ENCODE measurements at places on chromosomes 6 and 20.

- peak overlapping the region; percentile 76 for H3K4me3 ChIP-seq
- no peak for DNase-seq
- H3K36me3 ChIP-seq: no peaks in the 10 kb centered on the region
- no peaks in the 10 kb centered on the region for H3K27me3 ChIP-seq
These were observed 8.5 kb downstream of the TFEB start for GRCh38 chr6:41726876-41727275.

DNA sequence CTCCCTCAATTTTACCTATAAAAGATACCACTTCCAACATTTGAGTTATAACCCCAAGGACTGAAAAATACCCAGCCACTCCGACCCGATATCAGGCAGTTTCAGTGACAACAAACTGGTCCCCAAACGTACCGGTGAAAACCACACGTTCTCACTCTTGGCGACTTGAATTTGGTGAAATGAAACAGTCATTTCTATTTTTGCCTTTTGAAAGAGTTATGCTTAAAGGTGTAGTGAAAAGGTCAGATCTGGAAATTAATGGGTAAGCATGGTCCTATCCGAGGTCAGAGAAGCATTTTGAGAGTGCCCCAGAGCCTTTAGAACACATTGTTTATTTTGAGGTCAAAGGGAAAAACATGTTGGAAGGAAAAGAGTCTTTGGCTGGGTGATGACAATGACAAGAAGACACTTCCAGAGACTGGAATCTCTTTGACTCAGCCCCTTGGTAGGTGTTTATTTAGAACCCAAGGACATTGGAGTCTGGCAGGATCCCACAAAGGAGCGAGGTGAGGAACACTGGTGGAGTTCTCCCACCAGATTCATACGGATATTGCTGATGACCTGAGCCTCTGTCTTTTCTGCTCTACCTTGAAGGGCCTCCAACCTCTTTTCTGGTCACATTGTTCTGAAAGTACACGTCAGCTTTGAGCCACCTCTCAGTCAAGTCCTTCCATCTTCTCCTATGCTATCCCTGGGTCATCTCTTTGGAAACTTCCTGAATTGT, 235.0 kb downstream of the GMPR start:
- peaks cover 6% of the 10 kb centered on the region for H3K36me3 ChIP-seq
- no peak for DNase-seq
- peak overlapping the region; percentile 72 for H3K4me3 ChIP-seq
- peak overlapping the region; percentile 95 for H3K27ac ChIP-seq
- peaks cover 41% of the 10 kb centered on the region for H3K4me1 ChIP-seq
- H3K27me3 ChIP-seq: no peaks in the 10 kb centered on the region

DNA sequence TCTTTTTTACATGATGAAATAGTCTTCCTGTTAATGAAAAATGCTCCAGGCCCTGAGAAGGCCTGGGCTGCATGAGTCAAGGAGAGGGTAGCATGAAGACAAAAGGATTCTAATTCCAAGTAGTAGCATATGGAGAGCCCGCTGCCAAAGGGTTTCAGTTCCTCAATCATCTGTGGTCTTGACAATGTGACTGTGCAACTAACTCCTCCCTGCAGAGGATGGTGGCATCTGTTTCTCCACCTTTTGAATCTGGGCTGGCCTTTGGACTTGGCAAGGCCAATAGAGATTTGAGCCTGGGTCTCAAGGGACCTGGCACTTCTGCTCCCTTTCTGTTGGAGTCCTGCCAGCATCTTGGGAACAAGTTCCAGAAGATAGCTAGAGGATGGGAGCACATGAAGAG, 35.1 kb upstream of the ANKEF1 start:
- no peaks in the 10 kb centered on the region for H3K4me1 ChIP-seq
- H3K4me3 ChIP-seq: no peak overlapping the region
- no peaks in the 10 kb centered on the region for H3K27me3 ChIP-seq
- no peaks in the 10 kb centered on the region for H3K36me3 ChIP-seq

GRCh38 chr20:43528258-43528875, 20.9 kb downstream of the L3MBTL1 start:
- H3K4me3 ChIP-seq: no peak overlapping the region
- H3K27me3 ChIP-seq: peaks cover 13% of the 10 kb centered on the region
- DNase-seq: no peak
- peaks cover 3% of the 10 kb centered on the region for H3K4me1 ChIP-seq
- H3K36me3 ChIP-seq: peaks cover 8% of the 10 kb centered on the region

GRCh38 chr20:60236613-60237012, 278.4 kb downstream of the CDH26 start:
- no peaks in the 10 kb centered on the region for H3K36me3 ChIP-seq
- H3K4me3 ChIP-seq: no peak overlapping the region
- no peak for DNase-seq
- H3K4me1 ChIP-seq: peaks cover 2% of the 10 kb centered on the region
- no peak overlapping the region for H3K27ac ChIP-seq

GRCh38 chr6:44730771-44731391, 343.4 kb downstream of the CDC5L start:
- H3K27me3 ChIP-seq: no peaks in the 10 kb centered on the region
- H3K36me3 ChIP-seq: peaks cover 2% of the 10 kb centered on the region
- H3K4me1 ChIP-seq: peaks cover 3% of the 10 kb centered on the region
- no peak overlapping the region for H3K4me3 ChIP-seq
- H3K27ac ChIP-seq: no peak overlapping the region

DNA sequence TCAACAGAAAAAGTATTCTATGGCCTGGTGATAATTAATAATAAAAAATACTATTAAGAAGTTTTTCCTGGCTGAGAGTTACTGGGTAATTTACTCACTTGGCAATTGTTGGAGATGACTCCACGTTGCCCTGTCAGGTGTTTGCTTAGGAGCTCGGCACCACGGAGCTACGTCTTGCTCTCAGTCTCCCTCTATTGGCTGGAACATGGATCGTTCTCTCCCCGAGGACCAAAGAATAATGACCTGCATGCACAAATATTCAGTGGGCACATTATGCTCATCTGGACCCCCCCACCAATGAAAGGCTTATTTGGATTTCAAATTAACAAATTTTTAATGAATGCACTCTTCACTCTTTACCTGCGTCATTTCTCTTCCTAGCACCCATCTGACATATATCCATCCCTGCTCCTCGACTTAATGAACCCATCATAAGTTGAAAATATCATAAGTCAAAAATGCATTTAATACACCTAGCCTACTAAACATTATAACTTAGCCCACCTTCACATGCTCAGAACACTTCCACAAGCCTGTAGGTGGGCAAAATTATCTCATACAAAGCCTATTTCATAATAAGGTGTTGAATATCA, 71.0 kb upstream of the CD83 start:
- DNase-seq: no peak
- H3K4me3 ChIP-seq: no peak overlapping the region
- H3K27me3 ChIP-seq: peaks cover 65% of the 10 kb centered on the region
- no peak overlapping the region for H3K27ac ChIP-seq

GRCh38 chr20:55964790-55965189, 40.5 kb downstream of the CBLN4 start:
- no peaks in the 10 kb centered on the region for H3K27me3 ChIP-seq
- H3K4me1 ChIP-seq: no peaks in the 10 kb centered on the region
- H3K4me3 ChIP-seq: no peak overlapping the region
- no peak for DNase-seq

GRCh38 chr6:46989398-46989797, 52.7 kb downstream of the ADGRF1 start:
- no peaks in the 10 kb centered on the region for H3K36me3 ChIP-seq
- peaks cover 30% of the 10 kb centered on the region for H3K27me3 ChIP-seq
- DNase-seq: no peak
- no peak overlapping the region for H3K4me3 ChIP-seq
